Heart right ventricle (tissue), 16 donors: ENCODE measurements at places on chromosomes 7 and 10. TPM values are rescaled to one million over a fixed set of nuclear protein-coding genes. Genes with fewer than 3 reads are reported as not detected.

- DNase-seq: no peak
Measured at GRCh38 chr10:122571892-122572291, 11.3 kb downstream of the DMBT1 start.

DNA sequence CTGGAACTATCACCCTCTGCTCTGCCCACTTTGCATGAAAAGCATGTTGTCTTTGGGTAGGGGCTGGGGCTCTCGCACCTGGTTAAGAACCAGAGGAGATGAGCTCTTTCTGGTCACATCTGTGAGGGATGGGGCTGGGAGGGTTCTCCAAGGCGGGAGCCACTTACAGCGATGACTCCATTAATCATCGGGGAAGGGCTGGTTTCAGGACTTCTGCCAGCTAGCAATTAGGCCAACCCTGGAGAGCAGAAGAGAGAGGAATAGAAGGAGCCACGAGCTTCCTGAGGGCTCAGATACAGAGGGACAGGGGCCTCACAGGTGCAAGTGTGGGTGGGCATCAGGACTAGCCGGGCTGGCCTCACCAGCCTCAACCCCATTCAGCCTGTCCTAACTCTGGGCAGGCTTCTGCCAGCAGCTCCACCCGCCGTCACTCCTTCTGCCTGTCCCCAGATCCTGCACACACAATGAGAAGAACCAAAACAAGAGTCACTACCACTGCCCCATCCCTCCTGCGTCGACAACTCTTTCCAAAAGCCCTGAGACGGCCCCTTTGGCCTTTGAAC, 8.4 kb downstream of the AQP1 start:
- DNase-seq: peak; percentile 29

DNA sequence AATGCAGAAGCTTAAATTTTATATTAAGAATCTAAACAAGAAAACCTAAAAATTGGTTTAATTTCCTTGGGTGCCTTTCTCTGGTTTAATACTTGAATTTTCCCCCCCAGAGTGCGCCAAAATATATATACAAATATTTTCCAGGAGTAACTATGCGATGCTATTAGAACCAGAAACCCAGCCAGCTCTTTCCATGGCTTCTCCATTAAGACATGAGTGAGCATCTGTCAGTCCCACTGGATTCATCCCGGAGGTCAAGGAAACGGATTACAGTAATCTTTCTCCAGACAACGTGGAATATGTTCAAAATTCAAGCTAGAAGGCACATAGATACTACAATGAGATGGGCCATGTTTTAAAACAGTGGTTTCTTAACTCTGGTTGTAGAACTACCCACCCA, 148.8 kb downstream of the TAX1BP1 start:
- DNase-seq: no peak

DNA sequence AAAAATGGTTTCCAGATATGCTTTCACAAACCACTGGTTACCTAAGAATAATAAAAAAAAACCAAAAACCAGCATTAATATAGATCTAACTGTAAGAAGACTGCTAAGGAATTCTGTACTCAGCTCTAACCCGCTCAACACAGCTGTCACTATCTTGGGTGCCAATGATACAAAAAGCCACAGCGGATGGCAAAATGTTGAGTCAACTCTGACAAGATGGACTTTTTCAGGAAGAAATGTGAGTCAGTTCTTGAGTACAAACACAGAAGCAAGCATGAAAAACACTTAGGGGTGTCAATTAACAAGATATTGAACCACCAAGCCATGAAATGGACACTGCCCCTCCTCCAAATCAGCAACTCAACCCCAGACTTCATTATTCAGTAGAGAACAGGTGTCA, 55.0 kb downstream of the CTTNBP2 start:
- no peak for DNase-seq

DNA sequence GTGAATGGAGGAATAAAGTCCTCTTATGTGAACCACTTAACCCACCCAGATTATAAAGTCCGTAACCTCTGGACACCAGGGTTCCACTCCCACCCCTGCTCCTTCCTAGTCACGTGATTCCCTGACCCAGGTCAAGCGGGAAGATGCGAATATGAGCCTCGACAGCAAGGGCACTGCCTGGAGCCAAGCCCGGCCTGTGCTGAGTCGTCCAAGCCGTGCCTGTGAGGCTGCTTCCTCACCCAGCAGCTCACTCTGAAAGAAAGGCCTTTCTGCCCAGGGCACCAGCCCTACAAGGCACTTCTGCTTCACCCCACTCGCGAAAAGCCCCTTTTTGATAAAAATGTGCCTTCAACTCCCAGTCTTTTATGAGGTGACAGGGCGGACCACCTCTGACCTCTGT, 85.8 kb downstream of the CYTH3 start:
- DNase-seq: no peak

GRCh38 chr7:8217200-8218068, 44.5 kb downstream of the ICA1 start:
- no peak for DNase-seq

DNA sequence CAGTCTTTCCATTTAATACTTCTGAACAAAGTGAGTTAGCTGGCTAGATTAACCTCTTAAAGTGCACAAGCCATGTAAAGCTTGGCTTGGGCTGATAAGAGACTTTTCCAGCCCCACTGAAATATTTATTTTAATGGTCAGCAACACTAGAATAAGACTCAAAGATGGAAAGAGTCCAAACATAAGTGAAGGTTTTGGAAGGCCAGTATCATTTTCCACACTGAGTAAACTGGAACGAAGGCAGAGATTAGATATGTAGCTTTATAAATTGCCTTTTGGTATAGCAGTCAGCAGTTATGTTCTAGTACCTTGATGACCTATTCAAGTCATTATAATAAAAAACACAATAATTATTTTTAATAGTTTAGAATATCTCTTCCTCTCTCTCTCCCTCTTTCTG, 102.2 kb downstream of the HDAC9 start:
- no peak for DNase-seq

PIP gene
- polyA plus RNA-seq: not detected

SPACDR gene
- 1.3 TPM for polyA plus RNA-seq

TACC2 gene
- 314 TPM for polyA plus RNA-seq

ZCWPW1 gene
- polyA plus RNA-seq: 7.2 TPM
